Right kidney (tissue), 9 donors: ENCODE measurements at places on chromosomes 6 and 20.

DNA sequence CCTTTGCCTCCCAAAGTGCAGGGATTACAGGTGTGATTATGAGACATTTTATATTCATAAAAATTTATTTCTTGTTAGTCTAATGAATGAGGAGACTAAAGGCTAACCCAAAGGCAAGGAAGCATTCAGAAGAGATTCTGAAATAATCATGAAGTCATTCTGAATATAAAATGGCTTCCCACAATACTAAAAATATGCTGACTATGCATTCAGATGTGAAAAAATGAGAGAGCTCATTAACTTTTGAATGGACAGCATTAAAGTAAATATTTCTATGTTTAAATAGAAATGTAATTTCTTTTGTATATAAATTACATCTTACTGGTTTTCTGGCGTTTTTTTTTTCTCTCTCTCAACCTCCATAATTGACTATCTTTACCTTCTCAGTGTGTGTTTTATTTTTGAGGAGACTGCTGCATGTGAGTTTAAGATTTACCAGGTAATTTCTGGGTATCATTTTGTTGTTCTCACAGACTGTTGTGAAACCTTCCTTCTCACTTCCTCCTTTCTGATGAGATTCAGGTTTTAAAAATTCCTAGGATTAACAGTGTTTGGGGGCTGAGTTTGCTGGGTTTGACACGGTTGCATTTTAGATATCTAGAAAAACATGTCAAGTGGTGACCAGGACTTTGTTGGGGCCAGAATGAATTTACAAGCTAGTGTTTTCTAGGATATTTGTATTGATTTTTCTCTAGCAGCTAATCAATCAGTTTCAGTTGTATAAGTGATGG is 316.6 kb downstream of the CDKAL1 start:
- no peak for DNase-seq

DNA sequence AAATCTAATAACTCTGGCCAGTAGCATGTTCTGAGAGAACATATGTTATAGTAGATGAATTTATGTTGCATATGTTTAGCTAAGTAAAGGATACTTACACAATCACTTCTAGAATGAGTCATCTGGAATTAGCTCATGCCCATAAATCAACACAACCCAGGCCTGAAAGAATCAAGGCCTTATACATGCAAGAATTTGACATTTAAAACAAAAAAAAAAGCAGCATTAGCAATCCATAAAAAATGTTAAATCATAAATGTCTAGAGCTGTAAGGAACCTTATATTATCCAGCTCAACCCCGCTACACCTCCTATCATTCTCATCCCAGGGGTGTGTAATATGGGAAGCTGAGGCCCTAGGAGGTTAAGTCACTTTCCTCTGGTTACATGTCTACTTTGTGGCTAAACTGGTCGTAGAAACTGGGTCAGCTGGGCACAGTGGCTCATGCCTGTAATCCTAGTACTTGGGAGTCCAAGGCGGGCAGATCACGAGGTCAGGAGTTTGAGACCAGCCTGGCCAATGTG is 105.2 kb upstream of the CARMIL1 start:
- DNase-seq: no peak

DNA sequence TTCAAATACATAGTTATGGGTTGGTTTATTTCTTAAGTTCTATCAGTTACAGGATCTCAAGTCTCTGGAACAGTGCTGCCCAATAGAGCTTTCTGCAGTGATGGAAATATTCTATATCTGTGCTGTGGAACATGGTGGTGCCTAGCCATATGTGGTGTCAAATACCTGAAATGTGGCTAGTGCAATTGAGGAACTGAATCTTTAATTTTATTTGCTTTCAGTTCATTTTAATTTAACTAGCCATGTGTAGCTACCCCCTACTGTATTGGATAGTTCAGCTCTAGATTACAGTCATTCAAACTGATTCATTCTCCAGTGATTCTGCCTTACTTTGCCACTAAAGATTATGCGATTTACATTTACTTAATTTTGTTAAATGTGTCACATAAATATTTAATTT is 503.2 kb downstream of the CDKAL1 start:
- no peak for DNase-seq

DNA sequence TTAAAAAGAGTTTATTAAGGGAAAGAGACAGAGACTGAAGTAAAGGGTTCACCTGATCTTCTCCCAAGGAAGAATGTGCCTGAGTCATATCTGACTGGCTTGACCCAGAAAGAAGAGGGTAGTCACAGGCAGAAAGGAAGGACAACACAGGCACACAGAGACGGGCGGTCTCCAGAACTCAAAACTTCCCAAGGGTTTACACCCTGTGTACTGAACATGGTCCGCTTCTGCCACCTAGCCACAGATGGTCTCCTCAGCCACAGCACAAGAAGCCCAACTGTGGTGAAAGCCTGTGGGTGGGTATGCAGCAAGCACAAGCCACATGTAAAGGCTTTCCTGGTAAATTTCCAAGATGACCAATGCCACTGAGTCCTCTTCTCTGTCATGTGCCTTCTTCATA is 17.2 kb downstream of the UNC5CL start:
- DNase-seq: no peak

DNA sequence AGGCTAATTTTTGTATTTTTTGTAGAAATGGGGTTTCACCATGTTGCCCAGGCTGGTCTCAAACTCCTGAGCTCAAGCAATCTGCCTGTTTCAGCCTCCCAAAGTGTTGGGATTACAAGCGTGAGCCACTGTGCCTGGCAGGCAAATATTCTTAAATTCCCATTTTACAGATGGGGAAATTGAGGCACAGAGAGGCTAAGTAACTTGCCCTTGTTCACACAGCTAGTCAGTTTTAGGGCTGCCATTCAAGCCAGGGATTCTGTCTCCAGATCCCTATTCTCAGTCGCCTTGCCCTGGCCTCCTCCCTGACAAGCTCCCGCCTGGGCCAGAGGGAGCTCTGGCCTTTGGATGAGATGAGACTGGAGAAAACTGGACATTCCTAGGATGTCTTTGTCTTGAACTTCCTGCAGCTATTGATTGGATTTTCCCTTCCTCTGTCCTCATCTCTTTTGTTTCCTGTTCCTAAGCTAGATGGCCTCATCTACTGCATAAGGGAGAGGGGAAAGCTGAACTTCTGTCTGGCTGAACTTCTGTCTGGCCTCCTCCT is 90.5 kb downstream of the NDUFAF5 start:
- DNase-seq: no peak

DNA sequence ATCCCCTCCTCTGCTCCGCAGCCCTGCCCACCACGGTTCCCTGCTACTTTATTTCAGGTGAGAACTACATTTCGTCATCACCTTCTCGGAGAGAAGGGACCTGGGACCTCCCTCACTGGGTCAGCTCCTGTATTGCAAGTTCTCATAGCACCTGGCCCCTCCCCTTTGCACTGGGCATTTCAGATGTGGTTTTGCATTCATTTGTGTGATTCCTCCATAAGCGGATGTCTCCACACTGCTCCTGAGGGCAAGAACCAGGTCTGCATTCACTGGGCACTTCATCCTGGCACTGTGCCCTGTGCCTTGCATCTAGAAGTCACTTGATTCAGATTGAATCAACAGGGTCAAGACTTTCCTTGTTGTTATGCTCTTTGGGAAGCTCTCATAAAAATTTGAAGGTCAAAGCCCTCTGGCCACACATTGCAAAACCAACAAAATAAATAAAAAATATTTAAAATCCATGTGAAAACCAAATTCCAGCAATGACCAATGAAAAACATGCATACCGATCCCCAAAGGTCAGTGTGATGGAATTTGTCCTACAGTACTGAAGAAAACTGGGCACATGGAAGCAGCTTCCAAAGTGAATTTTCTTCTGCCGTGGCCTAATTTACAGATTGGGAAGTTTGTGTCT is 89.1 kb upstream of the F13A1 start:
- DNase-seq: no peak

DNA sequence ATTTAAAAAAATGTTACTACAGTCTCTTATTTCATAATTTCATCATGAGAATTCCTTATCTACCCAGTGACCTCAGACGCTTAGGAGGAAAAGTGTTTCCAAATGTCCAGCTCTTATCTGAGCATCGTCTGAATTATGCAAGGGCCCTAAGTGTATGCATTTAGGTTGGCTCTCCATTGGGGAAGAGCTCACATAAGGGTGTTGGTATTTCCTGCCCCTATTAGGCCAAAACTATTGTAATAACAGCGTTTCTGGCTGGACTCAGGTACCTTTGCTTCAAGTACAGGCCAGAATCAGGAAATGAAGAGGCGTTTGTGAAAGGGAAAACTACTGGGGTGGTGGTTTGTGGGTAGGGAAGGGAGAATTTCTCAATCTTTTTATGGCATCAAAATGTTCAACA is 40.4 kb upstream of the SGK1 start:
- no peak for DNase-seq

DNA sequence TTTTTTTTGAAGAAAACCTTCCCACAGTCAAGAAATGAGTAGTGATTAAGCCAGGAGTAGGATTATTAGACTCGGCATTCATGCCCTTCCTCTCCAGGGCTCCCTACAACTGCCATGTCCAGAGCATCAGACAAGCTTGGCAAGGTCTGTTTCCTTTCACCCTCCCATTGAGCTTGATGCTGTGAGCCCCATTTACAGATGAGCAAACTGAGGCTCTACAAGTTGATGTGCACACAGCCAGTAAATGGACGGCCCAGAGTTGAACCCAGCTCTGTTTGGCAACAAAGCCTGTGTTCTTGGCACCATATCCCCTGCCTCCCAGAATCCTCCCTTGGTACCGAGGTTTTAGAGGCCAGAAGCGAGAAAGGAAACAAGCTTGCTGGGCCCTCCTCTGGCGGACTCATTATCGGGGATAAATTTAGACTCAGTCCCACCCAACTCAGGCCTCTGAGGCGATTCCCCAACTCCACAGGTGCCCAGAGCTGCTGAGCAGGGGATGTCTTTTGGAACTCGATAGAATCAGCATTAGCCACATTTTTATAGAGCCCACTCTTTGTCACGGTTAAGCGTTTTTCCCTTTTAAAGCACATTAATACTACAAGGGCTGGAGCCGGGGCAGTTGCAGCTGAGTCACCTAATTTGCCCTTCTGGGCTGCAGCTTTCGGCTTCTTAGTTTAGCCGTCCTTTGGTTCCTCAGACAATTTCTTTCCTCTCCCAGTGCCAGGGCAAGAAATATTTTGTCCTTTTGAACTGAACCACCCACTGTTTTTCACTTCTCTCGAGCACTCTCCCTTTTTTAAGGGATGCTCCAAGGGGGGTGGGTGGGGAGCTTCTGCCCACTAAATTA is 23.0 kb upstream of the NFATC2 start:
- DNase-seq: no peak

DNA sequence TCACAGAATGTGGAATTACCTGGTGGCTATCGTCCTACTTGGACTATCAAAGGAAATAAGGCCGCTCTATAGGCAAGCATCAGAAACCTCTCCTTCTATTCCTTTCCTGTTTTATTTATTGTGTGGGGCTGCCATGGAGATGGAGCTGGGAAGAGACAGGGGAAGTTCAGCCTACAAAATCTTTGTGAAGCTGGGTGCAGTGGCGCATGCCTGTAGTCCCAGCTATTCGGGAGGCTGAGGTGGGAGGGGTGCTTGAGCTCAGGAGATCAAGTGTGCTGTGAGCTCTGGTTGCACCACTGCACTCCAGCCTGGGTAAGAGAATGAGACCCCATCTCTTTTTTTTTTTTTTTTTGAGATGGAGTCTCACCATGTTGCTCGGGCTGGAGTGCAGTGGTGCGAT is 60.3 kb downstream of the KCNB1 start:
- no peak for DNase-seq
